ENCODE measurements at places on chromosomes 2 and 18. TPM values are rescaled to one million over a fixed set of nuclear protein-coding genes. Genes with fewer than 3 reads are reported as not detected.

DNA sequence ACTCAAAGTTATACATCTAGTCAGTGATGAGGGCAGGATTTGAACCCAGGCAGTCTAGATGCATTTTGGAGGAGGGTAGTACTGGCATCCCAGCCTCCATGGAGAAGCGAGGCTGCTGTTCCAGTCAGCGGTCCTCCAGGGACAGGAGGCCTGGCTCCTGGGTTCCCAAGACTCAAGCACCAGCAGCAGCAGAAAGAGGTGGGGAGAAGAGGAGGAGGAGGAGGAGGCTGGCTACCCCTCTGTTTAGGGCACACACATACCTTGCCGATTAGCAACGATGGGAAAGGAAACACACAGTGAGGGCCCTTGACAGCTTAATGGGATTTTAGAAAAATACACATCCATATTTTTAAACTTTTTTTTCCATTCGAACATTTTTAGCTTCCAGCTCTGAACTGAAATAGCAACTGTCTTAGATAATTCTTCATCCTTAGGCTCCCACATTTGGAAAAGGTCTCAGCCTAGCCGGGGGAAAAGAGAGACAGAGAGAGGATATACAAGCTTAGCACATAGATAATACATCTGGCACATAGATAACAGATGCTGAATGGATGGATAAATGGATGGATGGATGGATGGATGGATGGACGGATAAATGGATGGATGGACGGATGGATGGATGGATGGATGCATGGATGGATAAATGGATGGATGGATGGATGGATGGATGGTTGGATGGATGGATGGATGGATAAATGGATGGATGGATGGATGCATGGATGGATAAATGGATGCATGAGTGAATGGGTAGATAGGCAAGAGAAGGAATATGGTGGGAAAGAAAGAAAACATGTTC lies 87.9 kb downstream of the LBH start:
- no peaks in the 10 kb centered on the region for H3K36me3 ChIP-seq
- DNase-seq: no peak
- no peaks in the 10 kb centered on the region for H3K4me1 ChIP-seq
- no peak overlapping the region for H3K4me3 ChIP-seq

- no peaks in the 10 kb centered on the region for H3K27me3 ChIP-seq
- H3K27ac ChIP-seq: peak overlapping the region; percentile 68
- H3K4me1 ChIP-seq: peaks cover 5% of the 10 kb centered on the region
These were observed 932.2 kb downstream of the TDRD15 start for GRCh38 chr2:22055784-22056620.

- H3K4me3 ChIP-seq: no peak overlapping the region
- DNase-seq: no peak
- H3K36me3 ChIP-seq: no peaks in the 10 kb centered on the region
- no peaks in the 10 kb centered on the region for H3K27me3 ChIP-seq
- no peak overlapping the region for H3K27ac ChIP-seq
These were observed 9.3 kb upstream of the NPC1 start for GRCh38 chr18:23595591-23595990.

GRCh38 chr2:70984228-70984575 lies 5.8 kb downstream of the ANKRD53 start:
- H3K4me3 ChIP-seq: no peak overlapping the region
- DNase-seq: no peak
- no peaks in the 10 kb centered on the region for H3K4me1 ChIP-seq

DNA sequence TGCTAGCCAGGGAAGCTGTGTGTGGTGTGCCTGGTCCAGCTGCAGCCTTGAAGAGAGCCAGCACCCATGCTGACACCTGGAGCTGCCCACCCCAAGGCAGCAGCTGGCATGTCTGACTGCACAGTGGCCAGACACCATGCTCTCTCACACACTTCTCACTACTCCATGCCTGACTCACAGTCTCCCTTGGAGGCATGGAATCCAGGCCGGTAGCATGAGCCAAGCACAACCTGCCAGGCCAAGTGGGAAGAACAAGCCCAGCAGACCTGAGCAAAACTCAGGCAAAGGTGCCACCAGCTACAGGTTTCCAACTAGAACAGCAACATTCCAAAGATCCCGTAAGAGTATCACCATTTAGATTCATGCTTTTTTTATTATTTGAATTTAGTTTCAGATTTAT lies 625.3 kb upstream of the LRRTM4 start:
- H3K27ac ChIP-seq: no peak overlapping the region
- DNase-seq: no peak
- no peaks in the 10 kb centered on the region for H3K36me3 ChIP-seq
- no peaks in the 10 kb centered on the region for H3K4me1 ChIP-seq
- H3K4me3 ChIP-seq: no peak overlapping the region
- no peaks in the 10 kb centered on the region for H3K27me3 ChIP-seq

GRCh38 chr2:209523867-209524266 lies 100.0 kb downstream of the MAP2 start:
- no peak for DNase-seq
- H3K4me1 ChIP-seq: no peaks in the 10 kb centered on the region
- no peak overlapping the region for H3K4me3 ChIP-seq
- no peak overlapping the region for H3K27ac ChIP-seq
- no peaks in the 10 kb centered on the region for H3K36me3 ChIP-seq

Gene PLEK
- total RNA-seq: 5.3 TPM

GRCh38 chr2:222391743-222392285 lies 32.5 kb upstream of the SGPP2 start:
- H3K36me3 ChIP-seq: no peaks in the 10 kb centered on the region
- H3K27ac ChIP-seq: no peak overlapping the region
- no peak for DNase-seq
- no peak overlapping the region for H3K4me3 ChIP-seq
- no peaks in the 10 kb centered on the region for H3K4me1 ChIP-seq

GRCh38 chr2:121336528-121337294 lies 51.7 kb upstream of the TFCP2L1 start:
- peaks cover 8% of the 10 kb centered on the region for H3K4me1 ChIP-seq
- no peak for DNase-seq
- H3K27me3 ChIP-seq: no peaks in the 10 kb centered on the region

GRCh38 chr2:85744055-85744454 lies 9.7 kb upstream of the ATOH8 start:
- no peaks in the 10 kb centered on the region for H3K27me3 ChIP-seq
- H3K4me1 ChIP-seq: peaks cover 52% of the 10 kb centered on the region
- no peak overlapping the region for H3K27ac ChIP-seq
- H3K36me3 ChIP-seq: no peaks in the 10 kb centered on the region
- H3K4me3 ChIP-seq: no peak overlapping the region

Gene STPG4
- 0.25 TPM for total RNA-seq

- DNase-seq: no peak
- H3K27ac ChIP-seq: no peak overlapping the region
- H3K36me3 ChIP-seq: no peaks in the 10 kb centered on the region
- no peaks in the 10 kb centered on the region for H3K4me1 ChIP-seq
- no peaks in the 10 kb centered on the region for H3K27me3 ChIP-seq
- no peak overlapping the region for H3K4me3 ChIP-seq
These were observed 9.5 kb upstream of the SMAD7 start for GRCh38 chr18:48959921-48960920.

- H3K27me3 ChIP-seq: no peaks in the 10 kb centered on the region
- H3K36me3 ChIP-seq: no peaks in the 10 kb centered on the region
- H3K4me1 ChIP-seq: no peaks in the 10 kb centered on the region
- no peak overlapping the region for H3K4me3 ChIP-seq
- H3K27ac ChIP-seq: no peak overlapping the region
These were observed 34.7 kb downstream of the KLF7 start for GRCh38 chr2:207130958-207131521.

Gene AGFG1
- total RNA-seq: 49.7 TPM

Gene BOD1L2
- not detected for total RNA-seq

DNA sequence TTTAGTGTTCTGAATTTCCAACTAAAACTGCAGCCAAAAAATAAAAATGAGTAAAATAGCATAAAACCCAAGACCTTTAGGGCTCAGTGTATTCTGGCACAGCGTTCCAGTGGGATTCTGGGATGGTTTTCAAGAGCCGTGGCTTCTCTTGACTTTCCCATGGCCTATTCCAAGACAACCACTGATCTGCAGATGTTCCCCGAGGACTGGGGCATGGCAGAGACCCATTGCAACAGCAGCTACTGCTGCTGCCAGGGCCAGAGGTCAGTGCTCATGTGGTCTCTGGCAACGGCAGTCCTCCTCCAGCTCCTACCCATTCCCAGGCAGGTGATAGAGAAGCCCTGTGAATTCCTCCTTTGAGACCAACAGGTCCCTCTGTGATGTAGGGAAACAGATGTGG lies 26.8 kb downstream of the TNP1 start:
- H3K4me1 ChIP-seq: peaks cover 3% of the 10 kb centered on the region
- no peaks in the 10 kb centered on the region for H3K36me3 ChIP-seq
